ENCODE measurements at places on chromosomes 16 and 17. TPM values are rescaled to one million over a fixed set of nuclear protein-coding genes. Genes with fewer than 3 reads are reported as not detected.

GRCh38 chr16:85173146-85173980 is 61.1 kb upstream of the CIBAR2 start:
- no peaks in the 10 kb centered on the region for H3K36me3 ChIP-seq
- H3K27ac ChIP-seq: peak overlapping the region; percentile 57
- peak overlapping the region; percentile 22 for H3K4me3 ChIP-seq
- peaks cover 6% of the 10 kb centered on the region for H3K4me1 ChIP-seq
- no peaks in the 10 kb centered on the region for H3K27me3 ChIP-seq

DNA sequence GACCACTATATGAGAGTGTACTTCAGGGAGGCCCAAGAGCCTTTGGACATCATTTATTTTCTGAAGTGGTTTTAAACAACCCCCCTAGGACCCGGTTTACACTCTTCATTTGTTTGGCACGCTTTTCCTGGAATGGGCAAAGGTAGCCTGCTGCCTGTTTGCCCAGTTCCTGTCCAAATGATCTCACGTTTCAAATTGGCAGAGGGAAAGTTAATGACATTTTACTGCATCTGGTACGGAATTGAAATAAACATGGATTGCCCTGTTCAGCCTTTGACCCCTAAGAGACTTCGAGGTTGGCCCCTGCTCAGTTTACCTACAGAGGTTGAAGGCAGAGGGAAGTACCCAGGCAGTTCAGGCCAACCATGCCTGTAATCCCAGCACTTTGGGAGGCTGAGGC is 5.8 kb upstream of the RPRML start:
- no peaks in the 10 kb centered on the region for H3K4me1 ChIP-seq
- no peak overlapping the region for H3K27ac ChIP-seq
- no peak for DNase-seq

DNA sequence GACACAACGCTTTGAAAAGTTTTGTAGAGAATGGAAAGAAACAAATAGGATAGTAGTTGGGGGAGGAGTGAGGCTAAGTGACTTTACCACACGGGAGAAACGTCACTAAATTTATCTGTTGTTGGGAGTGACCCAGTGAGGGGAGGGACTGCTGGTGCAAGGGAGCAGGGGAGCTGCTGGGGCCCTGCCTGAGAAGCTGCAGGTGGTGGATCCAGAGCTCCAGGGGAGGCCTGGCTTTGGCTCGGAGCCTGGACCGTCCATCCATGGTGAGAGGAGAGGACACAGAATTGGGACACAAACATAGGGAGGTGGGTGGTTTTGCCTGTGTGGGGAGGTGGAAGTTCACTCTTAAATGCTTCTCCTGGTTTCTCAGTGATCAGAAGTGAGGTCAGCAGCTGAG is 107.6 kb downstream of the GOSR1 start:
- DNase-seq: no peak
- no peak overlapping the region for H3K4me3 ChIP-seq

- H3K36me3 ChIP-seq: no peaks in the 10 kb centered on the region
- H3K27ac ChIP-seq: no peak overlapping the region
- H3K4me3 ChIP-seq: no peak overlapping the region
- H3K4me1 ChIP-seq: no peaks in the 10 kb centered on the region
Observed at GRCh38 chr17:8073627-8074484, 13.7 kb downstream of the ALOX12B start.

DNA sequence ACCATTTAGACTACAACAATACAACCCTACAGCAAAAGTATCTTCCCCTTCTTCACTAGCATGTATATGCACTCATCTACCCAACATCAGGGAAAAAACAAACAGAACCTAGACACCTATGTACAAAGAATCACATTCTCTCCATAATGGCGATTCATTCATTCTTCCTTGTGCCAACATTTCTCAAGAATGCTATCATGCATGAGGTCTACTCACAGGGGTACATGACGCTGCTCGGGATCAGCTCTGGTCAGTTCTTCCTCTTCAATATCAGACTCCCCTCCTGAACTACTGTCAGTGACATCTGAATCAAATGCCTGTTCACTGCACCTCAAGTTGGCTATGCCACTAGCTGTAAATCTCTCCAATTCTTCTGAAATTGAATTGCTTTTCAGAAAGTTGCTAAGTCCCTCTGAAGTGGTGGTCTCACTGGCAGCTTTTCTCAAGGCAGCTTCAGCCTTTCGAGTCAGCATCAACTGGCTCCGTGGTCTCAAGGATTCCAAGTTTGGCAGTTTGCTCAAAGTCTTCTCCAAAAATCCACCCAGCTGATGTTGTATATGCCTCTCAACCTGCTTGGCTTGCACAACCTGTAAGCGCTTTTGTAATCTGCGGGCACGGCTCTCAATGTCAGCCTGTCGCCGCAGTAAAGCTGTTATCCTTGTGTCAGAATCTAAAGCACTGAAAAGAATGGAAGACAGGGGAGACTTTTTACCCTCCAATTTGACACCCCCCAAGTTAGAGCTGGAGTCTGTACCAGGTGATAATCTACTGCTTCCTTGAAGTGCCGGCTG is 22.4 kb downstream of the KANSL1 start:
- H3K27ac ChIP-seq: no peak overlapping the region
- peaks cover 4% of the 10 kb centered on the region for H3K4me1 ChIP-seq
- H3K27me3 ChIP-seq: no peaks in the 10 kb centered on the region
- no peaks in the 10 kb centered on the region for H3K36me3 ChIP-seq

DNA sequence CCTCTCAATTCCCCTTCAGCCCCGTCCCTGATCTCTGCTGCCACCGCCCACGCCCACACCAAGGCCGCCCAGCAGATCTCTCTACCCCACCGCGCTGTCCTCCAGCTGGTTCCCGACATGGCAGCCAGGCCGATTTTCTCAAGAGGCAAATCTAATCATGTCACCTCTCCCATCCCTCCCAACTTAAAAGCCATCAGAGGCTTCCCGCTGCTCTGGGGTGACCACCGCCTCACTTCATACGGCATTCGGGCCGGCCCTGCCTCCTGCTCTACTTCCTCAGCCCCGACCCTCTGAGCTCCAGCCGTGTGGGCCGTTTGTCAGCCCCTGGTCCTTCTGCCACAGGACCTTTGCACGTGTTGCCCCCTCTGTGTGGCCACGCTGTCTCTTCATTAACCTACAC is 63.2 kb downstream of the RPH3AL start:
- no peak overlapping the region for H3K4me3 ChIP-seq
- H3K27me3 ChIP-seq: no peaks in the 10 kb centered on the region
- peak; percentile 7 for DNase-seq
- no peaks in the 10 kb centered on the region for H3K36me3 ChIP-seq
- no peak overlapping the region for H3K27ac ChIP-seq

GRCh38 chr17:40209404-40210093 is 9.6 kb upstream of the WIPF2 start:
- H3K4me3 ChIP-seq: no peak overlapping the region
- H3K4me1 ChIP-seq: no peaks in the 10 kb centered on the region
- H3K27ac ChIP-seq: no peak overlapping the region
- H3K36me3 ChIP-seq: no peaks in the 10 kb centered on the region
- DNase-seq: no peak

GRCh38 chr16:89581045-89581695 is 5.6 kb downstream of the CPNE7 start:
- H3K4me3 ChIP-seq: no peak overlapping the region
- DNase-seq: no peak
- H3K4me1 ChIP-seq: no peaks in the 10 kb centered on the region
- no peaks in the 10 kb centered on the region for H3K36me3 ChIP-seq
- no peaks in the 10 kb centered on the region for H3K27me3 ChIP-seq
- H3K27ac ChIP-seq: no peak overlapping the region

DNA sequence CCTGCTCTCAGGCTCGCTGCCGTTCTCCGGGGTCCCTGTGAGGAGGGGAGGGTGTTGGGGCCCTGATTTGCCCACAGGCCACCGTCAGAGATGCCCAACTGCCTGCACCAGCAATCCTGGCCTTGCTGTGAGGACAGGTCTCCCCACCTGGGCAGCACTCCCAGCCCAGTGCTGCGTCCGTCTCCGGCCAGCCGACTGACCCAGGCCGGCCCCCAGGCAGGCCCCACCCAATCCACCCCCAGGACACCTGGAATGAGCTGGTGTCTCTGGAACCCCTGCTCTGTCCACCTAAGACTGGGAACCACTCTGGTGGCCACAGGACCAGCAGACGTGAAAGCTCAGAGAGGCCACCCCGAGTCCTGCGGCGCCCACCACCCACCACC is 20.1 kb downstream of the PKD1 start:
- no peaks in the 10 kb centered on the region for H3K27me3 ChIP-seq
- no peak overlapping the region for H3K4me3 ChIP-seq
- no peak for DNase-seq
- H3K4me1 ChIP-seq: no peaks in the 10 kb centered on the region

- no peaks in the 10 kb centered on the region for H3K27me3 ChIP-seq
- no peak overlapping the region for H3K4me3 ChIP-seq
- DNase-seq: no peak
- no peaks in the 10 kb centered on the region for H3K4me1 ChIP-seq
Observed at GRCh38 chr16:50708373-50709060, 15.1 kb downstream of the NOD2 start.

GRCh38 chr17:16353317-16354174 is at the start of gene CENPV:
Gene CENPV, minus strand, starts transcription at chr17:16353469. Its CDS starts 33 bp downstream, at chr17:16353436.
- no peak for DNase-seq
- H3K4me3 ChIP-seq: peak within 1 kb of the TSS; percentile 79
- peak within 1 kb of the TSS; percentile 58 for H3K27ac ChIP-seq
- no peaks in the 10 kb centered on the region for H3K4me1 ChIP-seq
- no peaks in the 10 kb centered on the region for H3K27me3 ChIP-seq
- no peaks in the 10 kb centered on the region for H3K36me3 ChIP-seq

RHBDL3 gene
- not detected for total RNA-seq

C17orf78 gene
- total RNA-seq: not detected

SECTM1 gene
- 11.8 TPM for total RNA-seq

CDH1 gene
- total RNA-seq: 30.0 TPM

SDR42E2 gene
- not detected for total RNA-seq

MRC2 gene
- 30.7 TPM for total RNA-seq

ST6GALNAC2 gene
- 5.3 TPM for total RNA-seq

TNFRSF13B gene
- not detected for total RNA-seq
